Lung (tissue), 17 donors: ENCODE measurements at places on chromosomes 5 and 9. TPM values are rescaled to one million over a fixed set of nuclear protein-coding genes. Genes with fewer than 3 reads are reported as not detected.

- no peak for DNase-seq
Measured at GRCh38 chr9:2800394-2801179, 43.3 kb downstream of the PUM3 start.

DNA sequence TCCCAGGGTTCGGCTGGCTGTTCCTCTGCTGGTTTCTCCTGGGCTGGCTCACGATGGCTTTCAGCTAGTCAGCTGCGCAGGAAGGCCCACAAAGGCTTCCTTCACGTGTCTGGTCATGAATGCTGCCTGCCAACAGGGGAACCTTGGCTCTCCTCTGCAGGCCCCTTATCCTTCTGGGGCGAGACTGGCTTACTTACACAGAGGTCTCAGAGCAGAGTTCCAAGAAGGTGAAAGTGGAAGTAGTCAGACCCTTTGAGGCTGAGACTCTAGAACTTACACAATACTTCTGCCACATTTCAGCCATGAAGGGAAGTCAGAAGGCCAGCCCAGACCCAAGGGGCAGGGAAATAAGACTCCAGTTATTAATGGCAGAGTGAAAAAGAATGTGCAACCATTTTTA is 99.5 kb downstream of the LHFPL2 start:
- no peak for DNase-seq

GRCh38 chr9:134643222-134643671 is 1.6 kb downstream of the COL5A1 start:
- peak; percentile 45 for DNase-seq

- no peak for DNase-seq
Measured at GRCh38 chr5:17440766-17441165, 57.3 kb upstream of the TAF11L2 start.

DNA sequence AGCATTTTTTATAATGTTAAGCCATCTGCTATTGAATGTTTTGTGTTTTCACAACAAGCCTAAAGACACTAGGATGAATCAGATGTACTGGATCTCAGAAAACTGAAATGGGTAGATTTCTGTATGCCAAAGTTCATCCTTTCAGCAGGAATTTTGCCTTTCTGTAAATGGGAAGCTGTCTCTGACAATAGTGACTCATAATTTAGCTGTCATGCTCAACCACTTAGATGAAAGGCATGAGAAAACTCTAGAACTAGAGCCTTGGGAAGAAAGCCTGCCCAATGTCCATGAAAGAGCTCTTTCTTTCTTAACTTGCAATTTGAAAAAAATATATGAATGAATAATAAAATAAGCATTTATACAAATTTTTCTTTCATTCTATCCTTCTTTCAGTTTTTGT is 616.0 kb upstream of the EDIL3 start:
- DNase-seq, result no peak

- no peak for DNase-seq
Measured at GRCh38 chr5:125409234-125409860, 662.9 kb upstream of the ZNF608 start.

- DNase-seq, result no peak
Measured at GRCh38 chr9:78563269-78563668, 266.3 kb downstream of the PSAT1 start.

DNA sequence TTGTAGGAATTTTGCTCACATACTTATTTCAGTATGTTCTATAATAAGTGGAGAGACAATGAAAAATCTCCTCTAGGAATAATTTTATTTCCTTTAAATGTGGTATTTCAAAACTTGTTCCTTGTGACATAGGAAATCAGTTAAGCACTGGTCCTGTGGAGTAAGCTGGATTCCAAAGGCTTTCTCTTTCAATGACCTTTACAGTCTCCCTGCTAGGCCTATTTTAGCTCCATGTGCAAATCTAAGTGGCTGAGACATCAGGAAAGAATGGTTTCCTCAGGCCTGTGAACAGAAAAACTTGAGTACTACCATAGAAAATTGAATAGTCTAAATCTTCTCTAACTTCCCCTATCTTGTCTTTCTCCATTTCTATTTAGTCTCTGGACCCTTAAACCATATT is 514.2 kb upstream of the TLE4 start:
- DNase-seq, result no peak

DNA sequence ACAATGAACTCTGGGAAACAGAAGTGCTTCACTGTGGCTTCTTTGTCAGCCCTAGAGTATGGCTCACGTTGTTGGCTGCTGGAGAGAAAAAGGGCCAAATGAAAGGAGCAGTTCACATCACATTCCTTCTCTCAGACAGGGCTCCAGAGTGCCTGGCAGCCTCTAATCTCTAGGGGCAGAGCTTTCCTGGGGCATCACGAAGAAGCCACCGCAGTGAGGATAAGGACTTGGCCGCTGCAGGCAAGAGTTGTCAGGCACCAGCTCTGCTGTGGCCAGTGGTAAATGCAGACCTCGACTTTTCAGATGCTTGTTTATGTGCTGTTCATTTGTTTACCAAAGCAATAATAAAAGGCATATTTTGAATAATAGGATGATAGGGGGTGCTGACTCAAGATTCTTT is 227.2 kb downstream of the ICE1 start:
- no peak for DNase-seq

DNA sequence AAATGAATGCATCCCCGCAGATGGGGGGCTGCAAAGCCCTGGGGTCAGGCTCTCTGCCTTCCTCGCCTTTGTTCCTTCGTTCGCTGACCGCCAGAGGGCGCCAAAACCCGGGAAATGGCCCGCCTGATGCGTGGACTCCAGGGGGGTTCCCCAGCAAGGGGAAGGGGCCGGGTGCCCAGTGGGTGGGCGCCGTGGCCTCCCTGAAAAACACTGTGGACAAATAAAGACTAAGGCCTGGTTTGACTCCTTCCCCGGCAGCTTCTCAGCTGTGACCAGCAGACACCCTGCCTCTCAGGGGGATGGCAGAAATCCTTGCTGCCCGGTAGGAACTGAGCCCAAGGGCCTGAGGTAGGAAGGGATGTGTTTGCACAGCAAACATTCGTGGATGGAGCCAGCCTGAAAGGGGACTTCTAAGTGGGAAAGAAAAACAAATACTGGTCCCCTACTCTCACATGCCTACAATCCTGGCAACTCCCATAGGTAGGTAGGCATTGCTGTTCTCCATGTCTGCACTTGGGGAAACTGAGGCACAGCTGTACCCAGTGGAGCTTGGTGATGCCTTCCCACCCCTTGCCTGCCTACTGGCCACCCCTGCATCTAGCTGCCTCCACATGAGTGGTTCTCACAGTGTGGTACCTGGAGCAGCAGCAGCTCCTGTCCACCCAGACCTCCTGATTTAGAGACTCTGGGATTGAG is 57.7 kb downstream of the DUSP1 start:
- DNase-seq, result peak; percentile 57

DNA sequence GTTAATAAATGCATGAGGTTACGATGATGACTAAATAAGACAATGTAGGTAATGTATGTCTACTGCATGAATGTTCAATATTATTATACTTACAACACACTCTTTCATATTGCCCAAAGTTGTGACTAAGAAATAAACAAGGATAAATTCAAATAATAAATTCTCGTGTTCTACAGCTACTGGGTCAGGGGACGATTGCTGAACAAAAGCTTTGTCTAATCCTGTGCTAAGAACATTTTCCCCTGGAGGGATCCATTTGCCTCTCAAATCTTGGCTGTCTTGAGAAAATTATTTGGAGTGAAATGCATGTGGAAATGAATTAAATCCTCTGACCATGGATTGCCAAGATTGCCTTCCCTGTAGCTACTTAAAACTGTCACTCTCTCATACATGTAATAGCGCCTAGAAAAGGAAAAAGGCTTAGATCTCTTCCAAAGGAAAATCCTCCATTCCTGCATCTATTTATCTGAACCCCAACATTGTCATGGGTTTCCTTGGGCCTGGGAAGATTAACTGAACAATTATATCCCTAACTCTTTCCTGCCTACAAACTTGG is 893.8 kb upstream of the ACO1 start:
- no peak for DNase-seq

DNA sequence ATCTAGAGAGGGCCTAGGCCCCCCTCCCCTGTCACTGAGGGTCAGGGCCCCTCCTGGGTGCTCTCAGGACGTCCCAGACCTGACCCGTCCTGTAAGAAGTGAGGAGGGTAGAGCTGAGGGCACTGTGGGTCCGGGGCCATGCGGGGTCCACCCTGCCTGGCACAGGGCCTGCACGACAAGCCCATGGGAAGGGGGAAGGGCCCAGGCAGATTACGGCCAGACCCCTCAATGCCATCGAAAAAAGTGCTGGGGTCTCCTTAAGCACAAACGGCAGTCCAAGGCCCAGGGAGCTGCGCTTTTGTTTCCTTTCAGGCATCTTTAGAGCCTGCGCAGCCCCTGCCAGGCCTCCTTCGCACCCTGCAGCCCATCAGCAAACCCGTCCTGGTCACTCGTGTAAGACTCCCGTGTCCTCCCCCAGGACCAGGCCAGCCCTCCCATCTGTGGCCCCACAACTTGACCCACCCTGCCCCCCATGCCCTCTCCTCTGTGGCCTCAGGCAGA is 4.4 kb upstream of the EXOC3 start:
- DNase-seq, result no peak

Gene MARVELD2
- 25.6 TPM for total RNA-seq

Gene IL33
- total RNA-seq, result 31.1 TPM

Gene PCDHA9
- total RNA-seq, result 0.68 TPM

Gene LVRN
- 0.25 TPM for total RNA-seq

Gene CDO1
- 31.7 TPM for total RNA-seq

Gene NRARP
- 5.2 TPM for total RNA-seq

Gene ZNF608
- total RNA-seq, result 22.8 TPM

Gene SIT1
- 0.92 TPM for total RNA-seq

Gene IFNE
- not detected for total RNA-seq

Gene WNT8A
- total RNA-seq, result not detected
